Posterior vena cava (tissue), 2 donors: ENCODE measurements at places on chromosomes 1 and 21.
A peak's percentile ranks its signal among the peaks of the same experiment; 100 is the strongest.

DNA sequence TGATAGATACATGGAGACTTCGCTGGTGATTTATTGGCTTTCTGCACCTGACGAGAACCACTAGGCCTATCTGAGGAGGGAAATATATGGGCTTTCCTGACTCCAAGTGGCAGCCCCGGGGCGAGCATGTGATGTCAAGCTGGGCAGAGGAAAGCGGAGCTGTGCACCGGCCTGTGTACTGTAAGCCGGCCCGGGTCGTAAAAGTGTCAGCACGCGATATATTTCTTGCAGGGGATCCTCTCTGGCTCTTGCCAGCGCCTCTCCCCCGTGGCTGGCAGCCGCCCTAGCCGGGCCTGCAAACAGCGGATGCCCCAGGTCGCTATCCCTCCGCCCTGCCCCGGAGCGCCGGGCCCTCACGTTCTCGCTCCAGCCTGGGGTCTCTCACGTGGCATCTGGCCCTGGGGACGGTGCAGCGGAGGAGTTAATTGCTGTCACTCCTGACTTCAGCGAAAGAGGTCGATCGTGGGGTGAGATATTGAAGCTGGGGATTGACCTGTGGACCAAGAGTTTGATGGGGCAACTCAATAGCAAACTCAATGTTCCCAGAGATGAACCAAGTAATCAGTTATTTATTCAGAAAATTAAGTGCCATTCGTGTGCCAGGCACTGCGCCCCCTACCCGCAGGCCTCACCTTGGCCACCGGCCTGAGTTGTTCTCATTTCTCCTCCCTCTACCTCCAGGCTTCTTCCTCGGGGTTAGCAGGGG is 41.0 kb upstream of the HAO2 start:
- no peak for DNase-seq

DNA sequence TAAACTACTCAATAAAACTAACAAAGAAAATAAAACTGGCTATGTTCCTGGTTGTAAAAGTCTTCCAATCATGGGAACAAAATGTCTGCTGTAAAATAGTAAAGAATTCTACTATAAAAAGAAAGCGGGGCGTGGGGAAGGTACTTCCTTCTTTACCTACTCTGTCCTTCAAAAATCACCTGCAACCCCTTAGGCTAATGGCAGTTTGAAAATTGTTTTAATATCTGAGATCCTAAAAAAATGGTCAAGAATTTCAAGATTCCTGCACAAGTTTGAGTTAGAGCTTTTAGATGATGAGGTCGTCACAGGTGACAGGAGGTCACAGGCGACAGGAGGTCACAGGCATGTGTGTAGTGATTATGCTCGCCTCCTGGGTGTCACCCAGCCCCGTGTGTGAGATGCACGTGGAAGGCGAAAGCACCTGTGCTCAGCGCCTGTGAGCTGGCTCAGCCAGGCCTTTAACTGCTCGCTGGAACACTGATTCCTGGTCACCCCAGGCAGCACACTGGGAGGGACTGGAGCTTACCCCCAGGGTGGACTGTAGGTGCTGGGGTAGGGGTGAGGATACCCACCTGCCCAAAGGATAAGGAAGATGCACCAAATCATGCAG is 18.6 kb upstream of the TMPRSS2 start:
- DNase-seq: no peak

DNA sequence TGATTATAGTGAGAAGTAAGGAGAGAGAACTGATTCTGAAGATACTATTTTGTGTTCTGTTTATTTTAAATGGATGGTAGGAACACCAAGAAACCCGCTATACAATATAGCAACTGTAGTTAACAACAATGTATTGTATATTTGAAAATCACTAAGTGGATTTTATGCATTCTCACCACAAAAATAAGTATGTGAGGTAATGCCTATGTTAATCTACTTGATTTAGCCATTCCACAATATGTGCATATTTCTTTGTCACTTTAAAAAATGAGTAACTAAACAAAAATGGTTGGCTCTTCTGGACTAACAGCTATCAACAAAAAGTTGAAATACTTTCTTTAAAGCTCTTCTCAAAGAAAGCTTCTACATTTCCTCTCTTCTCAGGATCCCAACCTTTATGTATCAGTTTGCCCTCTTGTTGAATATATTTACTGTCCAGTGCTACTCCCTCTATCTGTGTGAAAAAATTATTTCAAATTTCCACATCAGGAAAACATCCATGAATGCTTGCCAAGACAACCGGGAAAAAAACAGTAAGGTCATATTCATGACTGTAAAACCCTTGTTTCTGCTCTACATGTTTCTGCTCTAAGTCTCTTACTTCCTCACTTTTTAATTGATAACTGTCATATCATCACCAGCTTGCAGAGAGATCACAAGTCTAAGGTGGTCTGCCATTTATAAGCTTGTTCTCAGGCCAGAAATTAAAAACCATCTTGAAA is 27.0 kb downstream of the CLCA4 start:
- DNase-seq: no peak

- DNase-seq: no peak
Observed at GRCh38 chr1:89799495-89799894, 21.3 kb upstream of the LRRC8D start.

DNA sequence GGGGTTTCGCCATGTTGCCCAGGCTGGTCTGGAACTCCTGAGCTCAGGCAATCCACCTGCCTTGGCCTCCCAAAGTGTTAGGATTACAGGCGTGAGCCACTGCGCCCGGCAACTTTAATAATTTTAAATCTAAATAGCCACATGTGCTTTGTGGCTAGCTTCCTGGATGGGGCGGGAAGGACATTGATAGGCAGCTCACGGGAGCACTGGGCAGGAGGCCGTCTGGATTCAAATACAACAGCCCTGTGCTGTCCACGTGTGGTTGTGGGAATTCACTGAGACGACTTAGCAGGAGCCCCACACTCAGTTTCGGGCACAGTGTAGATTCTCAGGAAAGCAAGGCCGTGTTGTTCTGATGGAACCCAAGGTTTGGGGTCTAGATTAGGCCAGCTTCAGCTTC is 177.1 kb downstream of the ETS2 start:
- DNase-seq: peak; percentile 67

- DNase-seq: no peak
Observed at GRCh38 chr21:42763581-42764442, 110.4 kb downstream of the PDE9A start.
